ENCODE measurements at places on chromosomes 2 and 18.

GRCh38 chr18:26902291-26902690 is 36.8 kb upstream of the AQP4 start:
- DNase-seq: no peak

DNA sequence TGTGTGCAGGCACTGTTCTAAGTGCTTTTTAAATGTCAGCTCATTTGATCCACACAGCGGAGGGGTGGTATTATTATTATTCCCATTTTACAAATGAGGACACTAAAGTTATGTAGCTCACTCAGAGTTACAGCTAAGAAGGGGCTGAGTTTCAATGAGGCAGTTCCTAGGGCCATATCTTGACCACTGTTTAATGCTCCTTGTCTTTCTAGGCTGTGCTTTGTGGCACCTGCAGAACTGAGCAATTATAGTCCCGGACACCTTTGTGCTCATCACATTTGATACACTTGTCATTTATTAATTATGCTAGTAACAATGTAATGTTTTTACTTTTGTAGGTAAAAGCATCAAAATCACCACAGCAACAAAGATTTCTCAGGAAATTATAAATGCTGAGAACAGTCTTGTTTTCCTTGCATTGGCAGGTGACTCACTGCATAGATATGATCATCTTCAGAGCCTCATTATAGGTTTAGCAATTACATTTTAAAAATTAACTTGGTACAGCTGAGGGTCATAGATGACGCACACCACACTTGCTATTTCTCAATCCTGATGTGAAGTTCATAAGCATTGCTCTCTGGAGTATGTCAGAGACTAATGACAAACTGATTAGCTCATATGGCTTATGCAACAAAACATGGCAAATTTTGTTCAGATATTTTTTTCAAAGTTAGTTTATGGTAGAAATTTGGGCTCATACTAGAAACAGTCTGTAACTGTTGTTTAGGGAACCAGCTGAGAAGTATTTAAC is 366.8 kb downstream of the TGIF1 start:
- no peak for DNase-seq

GRCh38 chr2:75637568-75637967 is 9.0 kb upstream of the MRPL19 start:
- DNase-seq: no peak

GRCh38 chr2:16890081-16890480 is 224.4 kb upstream of the CYRIA start:
- no peak for DNase-seq

GRCh38 chr2:234483568-234484251 is 13.2 kb downstream of the ARL4C start:
- DNase-seq: peak; percentile 52

DNA sequence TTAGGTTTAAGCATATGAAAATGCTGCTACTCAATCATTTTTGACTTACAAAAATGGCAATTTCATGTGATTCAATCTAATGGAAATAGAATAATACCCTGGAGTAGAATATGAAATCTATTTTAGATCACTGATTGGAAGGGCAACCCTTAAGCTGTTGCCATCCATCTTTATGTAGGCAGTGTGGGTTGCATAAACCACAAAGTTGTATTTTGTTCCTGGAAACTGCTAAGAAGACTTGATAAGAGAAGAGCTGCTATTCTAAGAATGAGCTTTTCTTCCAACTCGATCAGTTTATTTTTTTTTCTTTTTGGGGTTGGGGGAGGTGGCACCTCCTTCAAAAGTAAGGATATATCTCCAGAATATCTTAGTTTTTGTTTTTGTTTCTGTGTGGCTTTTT is 60.2 kb downstream of the CAVIN2 start:
- DNase-seq: no peak

GRCh38 chr2:19380532-19380931 is 22.1 kb upstream of the OSR1 start:
- no peak for DNase-seq

GRCh38 chr2:139605668-139606067 is 825.5 kb upstream of the NXPH2 start:
- DNase-seq: no peak
